Prostate gland (tissue), 2 donors: ENCODE measurements at places on chromosomes 1 and 21.

DNA sequence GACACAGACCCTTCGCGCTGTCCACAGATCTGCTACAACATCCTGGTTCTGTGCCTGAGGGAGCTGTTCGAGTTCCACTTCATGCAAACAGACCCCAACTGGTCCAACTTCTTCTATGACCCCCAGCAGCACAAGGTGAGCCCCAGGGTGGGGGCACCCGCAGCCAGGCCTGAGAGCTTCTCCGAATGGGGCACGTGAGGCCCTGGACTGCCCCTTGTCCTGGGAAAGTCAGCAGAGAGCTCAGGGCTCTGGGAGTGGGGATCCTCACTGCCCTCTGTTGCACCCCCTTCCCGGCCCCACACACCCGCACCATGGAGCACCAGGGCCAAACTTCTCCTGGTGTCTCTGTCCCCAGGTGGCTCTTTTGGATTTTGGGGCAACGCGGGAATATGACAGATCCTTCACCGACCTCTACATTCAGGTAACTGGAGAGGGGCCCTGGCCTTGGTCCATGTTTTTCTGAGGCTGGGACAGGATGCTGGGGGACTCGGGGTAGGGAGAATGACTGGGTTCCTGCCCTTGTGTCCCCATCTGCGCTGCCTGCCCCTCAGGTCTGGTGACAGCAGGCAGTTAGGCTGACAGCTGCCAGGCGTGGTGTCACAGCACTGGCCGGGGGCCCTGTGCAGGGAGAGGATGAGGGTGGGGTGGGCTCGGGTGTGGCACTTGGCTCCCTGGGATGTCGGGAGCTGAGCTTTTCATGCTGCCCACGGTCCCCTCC lies 44.6 kb downstream of the COQ8A start:
- no peak for DNase-seq

DNA sequence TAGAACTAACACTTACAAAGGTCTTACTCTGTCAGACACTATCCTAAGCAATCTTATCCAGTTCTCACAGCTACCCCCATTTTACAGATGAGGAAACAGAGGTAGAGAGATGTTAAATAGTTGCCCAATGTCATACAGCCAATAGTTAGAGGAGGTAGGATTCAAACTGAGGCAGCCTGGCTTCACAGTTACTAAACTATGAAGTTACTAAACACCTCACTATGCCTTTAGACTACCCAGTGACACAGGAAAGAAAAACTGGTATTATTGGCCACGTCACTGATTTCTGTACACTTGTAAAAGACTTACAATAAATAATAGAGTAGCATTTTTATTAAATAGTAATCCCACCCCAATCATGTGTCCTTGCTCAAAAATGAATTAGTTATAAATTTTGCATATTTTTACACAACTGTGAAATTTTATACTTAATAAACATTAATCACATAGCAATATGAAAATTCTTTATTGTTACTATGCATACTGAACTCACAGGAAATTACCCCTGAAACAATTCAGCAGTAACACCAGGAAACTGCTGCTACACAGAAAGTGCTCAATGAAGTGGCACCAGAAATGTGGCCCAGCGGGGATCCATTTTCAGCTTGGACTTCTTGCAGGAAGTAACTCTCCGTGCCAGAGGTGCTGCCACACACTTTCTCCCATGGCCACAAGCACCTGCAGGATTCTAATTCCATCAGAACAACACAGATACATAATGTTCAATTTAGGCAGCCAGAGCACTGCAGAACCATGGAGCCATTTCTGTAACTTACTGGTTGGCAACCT lies 69.4 kb downstream of the VAV3 start:
- no peak for DNase-seq

DNA sequence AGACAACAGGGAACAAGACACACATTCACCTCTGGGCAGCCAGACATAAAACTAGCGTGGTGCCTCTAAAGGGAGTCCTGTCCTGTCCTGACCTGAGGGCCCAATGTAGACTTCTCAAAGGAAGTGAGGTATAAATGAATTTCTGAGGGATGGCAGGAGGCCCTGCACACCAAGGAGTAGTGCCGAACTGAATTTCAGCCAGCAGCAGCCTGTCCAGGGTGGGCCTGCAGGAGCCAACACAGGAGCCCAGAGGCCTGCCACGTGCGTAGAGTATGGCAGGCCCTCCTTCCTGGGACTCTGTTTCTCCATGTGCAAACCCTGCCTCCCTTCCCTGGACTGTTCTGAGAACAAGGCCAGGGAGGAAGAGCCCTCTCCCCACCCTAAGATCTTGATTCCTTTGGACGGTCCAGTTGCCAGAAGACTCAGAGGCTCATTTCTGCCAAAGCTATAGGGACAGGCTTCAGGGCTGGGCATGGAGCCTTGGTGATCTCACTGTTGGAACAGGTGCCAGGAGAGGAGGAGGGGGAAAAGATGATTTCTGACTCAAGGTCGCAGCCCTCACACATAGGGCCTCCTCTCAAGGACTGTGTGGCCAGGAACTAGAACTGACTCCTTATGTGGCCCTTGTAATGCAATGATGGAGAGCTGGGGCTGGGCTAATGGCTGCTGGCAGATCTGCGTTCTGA lies 1.8 kb upstream of the FABP3 start:
- no peak for DNase-seq

- DNase-seq = no peak
Observed at GRCh38 chr1:117735045-117735992, 129.5 kb downstream of the TENT5C start.

- DNase-seq = no peak
Observed at GRCh38 chr1:8426996-8427395, 109.1 kb downstream of the SLC45A1 start.

DNA sequence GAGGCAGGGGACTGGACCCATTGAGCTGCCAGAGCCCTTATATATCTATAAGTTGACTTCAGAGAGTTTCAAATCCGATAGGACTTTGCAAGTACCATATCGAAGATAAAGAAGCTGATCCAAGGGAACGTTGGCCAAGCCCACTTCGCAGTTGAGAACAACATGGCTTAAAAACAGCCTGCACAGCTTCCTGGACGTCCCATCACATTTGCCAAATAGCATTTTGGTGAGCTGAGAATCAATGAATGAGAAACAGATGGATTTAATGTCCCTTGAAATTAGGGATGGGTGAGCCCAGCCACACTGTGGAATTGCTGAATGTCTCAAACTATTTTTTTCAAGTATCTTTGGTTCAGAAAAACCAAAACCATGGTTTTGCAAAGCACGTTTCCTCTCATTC lies 64.8 kb downstream of the KCNJ15 start:
- DNase-seq = no peak

- peak; percentile 75 for DNase-seq
Observed at GRCh38 chr1:178532392-178532791, 19.5 kb downstream of the TEX35 start.

DNA sequence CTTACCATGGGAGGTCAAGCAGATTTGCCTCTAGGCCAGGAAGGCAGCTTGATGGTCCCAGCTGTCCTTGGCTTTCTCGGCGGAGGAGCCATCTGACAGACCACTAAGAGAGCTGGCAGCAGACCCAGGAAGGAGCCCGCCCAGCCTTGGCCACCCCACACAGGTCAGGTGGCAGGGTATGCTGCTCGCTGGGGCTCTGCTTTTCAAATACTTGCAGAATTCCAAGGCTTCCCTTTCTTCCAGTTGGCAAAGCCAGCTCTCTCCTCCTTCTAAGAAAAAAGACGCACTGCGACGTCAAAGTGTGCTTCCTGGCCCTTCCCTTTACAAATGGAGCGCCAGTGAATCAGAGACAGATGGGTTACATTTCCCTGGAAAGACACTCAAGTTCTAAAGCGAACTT lies 229.4 kb downstream of the CACNA1E start:
- DNase-seq = no peak

- DNase-seq = no peak
Observed at GRCh38 chr1:25256578-25256965, 9.3 kb upstream of the RSRP1 start.

DNA sequence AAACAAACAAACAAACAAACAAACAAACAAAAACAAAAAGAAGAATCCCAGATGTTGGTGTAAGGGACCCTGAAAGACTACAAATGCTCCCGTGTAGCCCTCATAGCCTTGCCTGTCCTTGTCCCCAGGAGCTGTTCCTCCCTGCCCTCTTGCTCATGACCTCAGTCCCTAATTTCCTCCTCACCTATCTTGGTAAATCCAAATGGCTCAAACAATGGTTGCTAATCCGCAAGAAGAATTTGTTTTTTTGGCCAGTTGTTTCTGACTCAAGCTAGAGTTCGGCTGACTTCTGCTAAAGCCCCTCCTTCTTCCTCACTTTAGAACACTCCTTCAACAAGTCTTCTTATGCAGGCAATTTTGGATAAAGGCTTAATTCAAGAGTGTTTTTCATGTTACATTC lies 15.6 kb downstream of the LCA5L start:
- no peak for DNase-seq

- DNase-seq = no peak
Observed at GRCh38 chr1:176790786-176791185, 327.8 kb downstream of the PAPPA2 start.

DNA sequence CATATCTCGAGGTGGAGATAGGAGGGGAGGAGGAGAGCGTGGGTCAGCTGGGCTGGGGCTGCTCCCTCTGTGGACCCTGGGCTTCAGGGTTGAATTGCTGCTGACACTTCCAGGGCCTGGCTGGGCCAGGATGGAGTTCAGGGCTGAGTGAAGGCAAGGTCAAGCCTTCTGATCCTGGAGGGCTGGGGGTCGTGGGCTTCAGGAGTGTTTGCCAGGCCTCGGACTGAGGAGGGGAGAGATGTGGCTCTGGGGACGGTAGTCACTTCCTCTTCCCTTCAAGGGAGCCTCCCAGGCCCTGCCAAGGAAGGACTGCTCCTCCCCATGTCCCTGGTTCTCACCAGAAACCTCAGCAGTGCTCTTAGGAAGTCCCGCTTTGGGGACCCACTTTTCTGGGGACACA lies 12.1 kb upstream of the FAM131C start:
- no peak for DNase-seq
